GM04504 (cell line): ENCODE measurements at places on chromosomes 6 and 20.

DNA sequence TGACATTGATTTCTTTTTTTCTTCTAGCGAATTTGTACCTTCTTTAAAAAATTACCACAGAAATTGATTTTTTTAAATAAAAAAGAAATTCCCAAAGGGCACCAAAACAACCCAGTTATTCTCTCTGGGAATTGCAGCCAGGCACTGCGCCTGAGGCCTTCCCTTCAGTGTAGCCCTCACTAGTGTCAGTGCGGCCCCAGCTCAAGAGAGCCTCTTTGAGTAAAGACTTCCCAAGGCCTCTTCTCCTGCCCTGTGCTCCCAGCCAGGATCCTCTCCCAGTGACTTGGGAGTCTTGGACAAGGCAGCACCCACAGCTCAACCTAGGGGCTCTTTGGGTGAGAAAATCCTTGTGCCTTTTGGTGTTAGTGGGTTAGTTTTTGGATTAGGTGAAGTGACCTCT lies 41.5 kb downstream of the BPIFB4 start:
- no peak for DNase-seq

- DNase-seq = no peak
Observed at GRCh38 chr20:25188218-25188617, 7.3 kb upstream of the ENTPD6 start.

DNA sequence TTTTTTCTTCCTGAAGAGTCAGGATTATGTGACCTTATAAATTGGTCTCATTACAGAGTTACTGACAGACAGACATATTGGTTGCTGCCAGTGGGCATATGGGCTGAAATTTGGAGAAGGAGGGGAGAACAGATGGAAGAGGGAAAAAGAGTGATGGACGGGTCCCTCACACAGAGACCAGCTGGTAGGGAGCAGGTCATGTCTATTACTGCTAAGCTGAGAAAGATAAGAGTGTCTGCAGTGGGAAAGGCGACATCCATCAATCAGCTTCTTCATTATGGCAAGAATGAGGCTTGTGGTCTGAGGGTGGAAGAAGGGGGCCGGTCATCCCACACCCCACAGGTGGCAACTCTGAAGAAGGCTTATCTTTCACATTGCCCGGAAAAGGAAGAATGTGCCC lies 353.8 kb upstream of the RSPO3 start:
- DNase-seq = no peak

- DNase-seq = no peak
Observed at GRCh38 chr6:44485601-44486401, 98.3 kb downstream of the CDC5L start.

DNA sequence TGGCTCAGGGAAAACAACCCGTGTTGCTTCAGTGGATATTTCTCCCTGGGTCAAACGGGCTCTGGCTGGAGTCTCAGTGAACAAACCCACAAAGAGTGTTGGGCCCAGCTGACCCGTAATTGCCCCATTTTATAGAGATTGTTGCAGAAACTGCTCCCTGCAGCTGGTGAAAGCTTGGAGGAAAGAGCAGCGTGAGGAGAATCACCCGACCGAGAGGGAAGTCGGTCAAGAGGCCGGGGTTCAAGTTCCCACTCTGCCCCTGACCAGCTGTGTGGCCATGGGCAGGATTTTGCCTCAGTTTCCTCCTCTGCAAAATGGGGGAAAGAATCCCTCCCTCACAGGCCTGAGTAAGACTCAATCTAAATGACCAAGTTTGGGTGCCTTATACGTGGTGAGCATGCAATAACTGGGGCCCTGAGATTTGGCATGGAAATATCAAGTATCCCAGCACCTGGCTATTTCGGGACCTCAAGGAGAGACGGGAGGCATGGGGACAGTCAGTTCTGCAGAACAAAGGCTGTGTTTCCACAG lies 1.7 kb upstream of the TGM2 start:
- no peak for DNase-seq

GRCh38 chr6:164417537-164418261 lies 891.7 kb downstream of the C6orf118 start:
- no peak for DNase-seq

- peak; percentile 46 for DNase-seq
Observed at GRCh38 chr6:33298773-33299236, at the start of gene RGL2. RGL2 (minus strand) TSS chr6:33298942; CDS start chr6:33298610, 332 bp downstream.

DNA sequence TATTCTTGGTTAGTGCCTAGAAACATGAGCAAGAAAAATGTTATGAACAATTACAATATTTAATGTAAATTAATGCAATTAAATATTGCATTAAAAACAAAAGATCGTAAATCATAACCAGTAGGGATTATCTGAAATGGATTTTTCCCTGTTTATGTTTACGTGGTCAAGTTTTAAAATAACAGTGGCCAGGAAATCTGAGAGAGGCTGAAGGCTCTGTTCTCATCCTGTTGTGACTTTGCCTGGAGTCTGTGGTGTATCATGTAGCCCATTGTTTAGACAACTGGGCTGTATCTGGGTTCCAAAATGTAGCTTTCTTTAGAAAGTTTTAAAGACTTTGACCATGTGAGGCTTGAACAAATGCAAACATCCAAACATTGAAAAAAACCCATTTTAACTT lies 2.4 kb downstream of the MYO6 start:
- DNase-seq = no peak

GRCh38 chr6:149483334-149483725 lies 1.5 kb downstream of the ZC3H12D start:
- no peak for DNase-seq

- no peak for DNase-seq
Observed at GRCh38 chr6:45635284-45635867, 257.6 kb upstream of the SUPT3H start.

DNA sequence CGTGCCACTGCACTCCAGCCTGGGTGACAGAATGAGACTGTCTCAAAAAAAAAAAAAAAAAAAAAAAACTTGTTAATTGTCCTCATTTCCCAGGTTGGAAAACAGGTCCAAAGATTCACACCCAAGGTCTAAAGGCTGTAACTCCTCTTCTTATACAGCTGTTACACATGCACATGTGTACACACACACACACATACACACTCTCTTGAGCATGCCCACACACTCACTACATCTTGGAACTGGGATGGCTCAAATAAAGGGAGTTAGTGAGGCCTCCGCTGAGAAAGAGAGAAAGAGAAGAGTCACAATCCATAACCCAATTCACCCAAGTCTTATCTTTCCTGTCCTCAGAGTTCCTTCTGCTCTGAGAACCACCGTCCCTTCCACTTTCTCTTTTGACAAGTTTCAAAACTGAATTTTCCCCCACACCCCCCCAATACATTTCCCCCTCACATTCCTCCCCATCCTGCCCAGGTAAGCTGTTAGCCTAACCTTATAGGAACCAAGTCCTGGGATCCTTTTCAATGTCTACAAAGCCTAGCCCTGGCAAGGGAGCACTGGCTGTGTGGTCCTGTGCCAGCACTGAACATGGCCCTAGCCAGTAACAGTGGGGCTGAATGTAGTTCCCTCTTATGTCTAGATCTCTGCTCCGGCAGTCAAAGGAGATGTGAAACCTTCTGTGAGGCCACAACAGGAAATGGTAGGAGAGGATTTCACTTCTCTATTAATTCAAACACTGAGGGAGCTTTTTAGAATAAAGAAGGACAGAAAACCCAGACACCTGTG lies 3.2 kb upstream of the HLA-DMB start:
- no peak for DNase-seq

- no peak for DNase-seq
Observed at GRCh38 chr20:59802471-59803221, 130.8 kb downstream of the SYCP2 start.

DNA sequence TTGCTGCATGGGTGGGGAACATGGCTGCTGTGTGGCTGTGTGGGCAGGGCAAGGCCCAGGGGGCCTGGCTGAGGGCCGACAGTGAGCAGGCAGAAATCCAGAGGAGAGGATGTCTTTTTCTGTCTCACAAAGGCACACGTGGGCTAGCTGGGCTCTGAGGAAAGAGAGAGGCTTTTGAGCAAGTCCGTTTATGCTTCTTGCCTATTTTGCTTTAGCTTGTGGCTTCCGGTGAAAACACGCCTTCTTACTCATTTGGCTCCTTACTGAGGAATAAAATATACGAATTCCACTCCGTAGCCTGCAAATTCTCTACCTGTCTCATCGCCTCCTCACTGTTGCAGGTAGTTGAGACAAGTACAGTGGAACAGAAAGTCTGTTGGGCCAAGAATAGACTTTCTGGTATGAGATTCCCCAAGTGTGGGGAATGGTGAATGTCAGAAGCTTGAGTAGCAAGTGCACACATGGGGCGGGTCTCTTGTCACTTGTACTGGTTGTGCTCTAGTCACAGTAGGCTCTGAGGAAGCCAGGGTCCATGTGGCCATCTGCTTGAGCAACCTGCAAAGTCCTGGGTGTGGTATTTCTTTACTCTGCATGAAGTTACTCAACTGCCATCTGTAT lies 28.4 kb downstream of the WRNIP1 start:
- no peak for DNase-seq

GRCh38 chr6:130575971-130576370 lies 210.2 kb downstream of the TMEM200A start:
- no peak for DNase-seq

- no peak for DNase-seq
Observed at GRCh38 chr6:159908979-159909378, 18.2 kb downstream of the MAS1 start.

- DNase-seq = no peak
Observed at GRCh38 chr6:158121335-158121734, 46.7 kb downstream of the SERAC1 start.

DNA sequence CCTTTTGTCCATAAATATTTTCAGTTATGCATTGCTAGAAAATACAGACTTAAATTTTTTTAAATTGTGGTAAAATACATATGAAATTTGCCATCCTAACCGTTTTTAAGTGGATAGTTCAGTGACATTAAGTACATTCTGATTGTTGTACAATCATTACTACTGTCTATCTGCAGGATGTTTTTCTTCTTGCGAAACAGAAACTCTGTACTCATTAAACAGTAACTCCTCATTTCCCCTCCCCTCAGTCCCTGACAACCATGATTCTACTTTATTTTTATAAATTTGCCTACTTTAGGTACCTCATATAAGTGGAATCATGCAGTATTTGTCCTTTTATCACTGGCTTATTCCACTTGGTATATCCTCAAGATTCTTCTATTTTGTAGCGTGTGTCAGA lies 21.3 kb downstream of the TAF11 start:
- DNase-seq = no peak

DNA sequence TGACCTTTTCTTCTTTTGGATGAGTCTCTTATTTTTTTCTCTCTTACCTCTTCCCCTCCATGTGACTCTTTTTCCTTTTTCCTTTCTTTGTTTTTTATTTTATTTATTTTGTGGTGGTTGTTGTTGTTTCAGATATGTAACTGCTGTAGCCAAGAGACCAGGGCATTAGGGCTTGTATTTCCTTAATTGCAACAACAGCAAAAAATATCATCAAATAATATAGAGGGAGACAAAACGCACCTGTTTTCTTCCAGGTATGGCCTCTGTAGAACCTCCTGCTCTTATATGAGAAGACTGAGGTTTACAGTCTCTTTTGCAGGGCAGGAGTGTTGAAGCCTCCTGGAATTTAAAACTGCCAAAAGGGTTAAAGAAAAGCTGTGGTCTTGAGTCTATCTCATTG lies 149.3 kb downstream of the SYNDIG1 start:
- DNase-seq = no peak
